ENCODE measurements at places on chromosomes 3 and 15.

DNA sequence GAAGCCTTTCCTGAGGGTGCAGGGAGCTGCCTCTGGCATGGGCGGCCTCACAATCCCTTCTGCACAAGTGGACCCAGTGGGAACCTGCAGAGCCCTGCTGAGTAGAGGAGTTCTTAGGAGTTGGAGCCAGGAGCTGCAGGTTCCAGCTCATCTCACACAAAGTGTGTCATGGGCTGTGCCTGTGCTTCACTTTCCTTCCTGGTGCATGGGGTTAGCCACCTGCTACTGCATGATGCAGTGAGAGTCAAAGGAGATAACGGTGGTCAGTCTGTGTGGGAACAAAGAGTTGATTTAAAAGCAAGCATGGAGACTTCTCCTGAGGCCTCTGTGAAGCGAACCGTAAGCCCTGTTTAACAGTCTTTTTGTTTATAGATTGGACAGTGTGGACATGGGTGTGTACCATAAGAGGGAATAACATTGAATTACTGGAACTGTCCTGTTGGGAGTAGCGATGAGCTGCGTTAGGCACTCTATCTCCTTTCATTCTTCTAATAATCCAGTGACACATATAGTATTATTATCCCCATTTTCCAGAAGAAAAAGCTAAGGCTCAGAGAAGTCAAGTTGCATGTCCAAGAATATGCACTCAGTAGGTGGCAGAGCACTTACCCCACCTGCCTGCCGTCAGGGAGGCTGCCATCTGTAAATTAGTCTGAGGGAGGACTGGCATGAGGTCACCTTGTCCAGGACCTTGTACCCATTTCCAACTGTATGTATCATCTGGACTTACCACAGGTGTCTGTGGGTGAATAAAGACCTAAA, 68.7 kb upstream of the PRR23C start:
- DNase-seq, result no peak

DNA sequence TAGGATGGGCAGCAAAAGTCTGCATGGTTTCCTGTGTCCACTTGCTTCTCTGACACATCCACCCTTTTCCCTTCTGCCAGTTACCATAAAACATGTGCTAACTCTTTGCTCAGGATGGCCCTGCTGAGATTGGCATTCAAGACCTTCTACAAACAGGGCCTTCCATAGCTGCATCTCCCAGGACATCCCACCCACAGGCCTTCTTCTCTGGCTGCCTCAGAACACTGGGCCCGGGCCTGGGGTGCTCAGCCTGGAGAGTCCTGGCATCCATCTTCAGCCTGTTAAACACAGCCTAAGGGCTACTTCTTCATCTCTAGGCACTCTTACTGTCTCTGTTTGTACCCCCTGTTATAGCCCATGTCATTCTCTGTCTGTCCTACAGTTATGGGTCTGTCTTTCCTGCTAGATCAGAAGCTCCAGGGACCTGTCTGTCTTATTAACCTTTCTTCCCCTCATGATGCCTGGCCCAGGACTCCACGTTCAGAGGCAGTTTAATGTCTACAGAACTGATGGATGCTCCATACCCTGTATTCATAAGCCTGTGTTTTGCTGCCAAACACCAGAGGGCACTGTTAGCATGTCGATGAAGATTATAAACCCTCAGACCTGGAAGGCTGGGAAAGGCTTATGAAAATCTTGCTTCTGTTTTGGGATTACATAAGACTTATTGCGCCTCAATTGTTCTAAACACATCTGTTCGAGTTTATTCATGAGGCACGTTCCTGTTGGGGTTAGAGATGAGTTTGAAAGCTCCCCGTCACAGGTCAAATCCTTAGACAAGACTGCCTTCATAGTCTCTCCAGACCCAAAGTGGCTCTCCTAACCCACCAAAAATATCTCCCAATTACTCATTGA, 16.5 kb downstream of the SEMA3G start:
- DNase-seq, result no peak

GRCh38 chr15:23629234-23629805, 18.3 kb downstream of the MAGEL2 start:
- no peak for DNase-seq

DNA sequence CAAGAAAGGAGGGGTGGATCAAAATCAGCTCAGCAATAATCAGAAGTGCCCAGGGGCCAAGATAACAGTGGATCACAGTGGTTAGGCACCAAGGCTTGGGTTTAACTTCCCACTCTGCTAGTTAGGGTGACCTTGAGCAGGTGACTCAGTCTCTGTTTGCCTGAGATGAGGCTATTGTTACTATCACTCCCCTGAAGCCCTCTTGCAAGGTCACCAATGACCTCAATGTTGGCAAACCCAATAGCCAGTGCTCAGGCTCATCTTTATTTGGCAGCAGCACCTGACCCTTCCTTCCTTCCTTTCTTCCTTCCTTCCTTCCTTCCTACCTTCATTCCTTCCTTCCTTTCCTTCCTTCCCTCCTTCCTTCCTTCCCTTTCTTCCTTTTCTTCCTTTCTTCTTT, 102.4 kb upstream of the HACD2 start:
- DNase-seq, result no peak

- DNase-seq, result no peak
Observed at GRCh38 chr3:155739154-155739553, 5.7 kb downstream of the PLCH1 start.

GRCh38 chr3:33355611-33356010, 78.4 kb downstream of the FBXL2 start:
- DNase-seq, result no peak

- DNase-seq, result no peak
Observed at GRCh38 chr15:87047203-87047965, 967.7 kb downstream of the AGBL1 start.

GRCh38 chr3:77125966-77126365, 86.1 kb downstream of the ROBO2 start:
- no peak for DNase-seq

DNA sequence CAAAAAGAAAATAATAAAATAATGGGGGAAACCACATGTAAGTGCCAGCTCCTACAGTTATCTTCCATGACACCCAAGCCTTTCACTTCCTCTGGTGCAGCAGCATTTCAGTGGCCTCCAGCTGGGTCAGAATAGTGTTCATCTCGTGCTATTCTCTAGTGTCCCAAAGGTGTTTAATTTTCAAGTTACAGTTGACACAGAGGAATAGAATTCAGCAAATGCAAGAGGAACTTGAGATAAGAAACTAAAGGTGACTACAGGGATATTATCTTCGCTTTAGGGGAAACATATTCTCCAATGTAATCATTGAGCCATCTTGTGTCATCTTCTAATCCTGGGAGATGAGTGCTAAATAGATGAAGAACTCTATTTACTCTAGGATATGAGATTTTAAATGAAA, 212.8 kb downstream of the EPHA3 start:
- no peak for DNase-seq

DNA sequence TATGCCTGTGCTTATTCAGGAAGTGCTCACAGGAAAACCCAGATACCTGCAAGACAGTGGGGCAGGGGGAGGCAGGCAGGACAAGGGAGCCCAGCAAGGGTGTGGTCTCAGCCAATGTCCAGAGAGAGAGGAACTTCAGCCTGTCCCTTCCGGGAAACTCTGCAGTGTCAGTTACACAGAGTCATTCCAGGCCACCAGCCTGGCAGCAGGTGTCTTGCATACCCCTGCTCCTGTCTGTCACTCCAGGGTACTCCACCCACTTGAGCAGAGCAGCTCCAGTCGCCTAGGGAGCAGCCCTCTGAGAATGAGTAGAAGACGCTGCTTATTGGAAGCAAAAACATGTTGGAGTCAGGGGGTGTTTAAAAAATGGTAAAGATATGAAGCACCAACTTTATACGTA, 431.2 kb upstream of the RGMA start:
- DNase-seq, result no peak

- no peak for DNase-seq
Observed at GRCh38 chr3:71825551-71826283, 40.8 kb upstream of the PROK2 start.

DNA sequence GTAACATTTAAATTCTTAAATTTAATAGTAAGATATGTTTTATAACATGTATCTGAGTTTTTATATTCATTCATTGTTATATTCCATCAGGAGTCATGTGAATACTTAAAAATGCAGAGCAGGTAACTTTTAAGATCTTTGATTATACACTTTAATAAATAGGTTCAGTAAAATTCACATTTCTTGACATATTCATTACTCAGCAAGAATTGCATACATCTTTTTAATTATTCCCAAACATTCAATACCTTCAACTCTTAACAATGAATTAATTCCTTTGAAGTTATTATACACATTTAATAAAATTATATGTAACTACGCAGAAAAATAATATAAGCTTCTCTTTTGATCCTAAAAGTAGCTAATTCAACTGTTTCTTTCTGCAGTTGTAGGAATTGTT, 105.4 kb downstream of the CNTN4 start:
- no peak for DNase-seq

DNA sequence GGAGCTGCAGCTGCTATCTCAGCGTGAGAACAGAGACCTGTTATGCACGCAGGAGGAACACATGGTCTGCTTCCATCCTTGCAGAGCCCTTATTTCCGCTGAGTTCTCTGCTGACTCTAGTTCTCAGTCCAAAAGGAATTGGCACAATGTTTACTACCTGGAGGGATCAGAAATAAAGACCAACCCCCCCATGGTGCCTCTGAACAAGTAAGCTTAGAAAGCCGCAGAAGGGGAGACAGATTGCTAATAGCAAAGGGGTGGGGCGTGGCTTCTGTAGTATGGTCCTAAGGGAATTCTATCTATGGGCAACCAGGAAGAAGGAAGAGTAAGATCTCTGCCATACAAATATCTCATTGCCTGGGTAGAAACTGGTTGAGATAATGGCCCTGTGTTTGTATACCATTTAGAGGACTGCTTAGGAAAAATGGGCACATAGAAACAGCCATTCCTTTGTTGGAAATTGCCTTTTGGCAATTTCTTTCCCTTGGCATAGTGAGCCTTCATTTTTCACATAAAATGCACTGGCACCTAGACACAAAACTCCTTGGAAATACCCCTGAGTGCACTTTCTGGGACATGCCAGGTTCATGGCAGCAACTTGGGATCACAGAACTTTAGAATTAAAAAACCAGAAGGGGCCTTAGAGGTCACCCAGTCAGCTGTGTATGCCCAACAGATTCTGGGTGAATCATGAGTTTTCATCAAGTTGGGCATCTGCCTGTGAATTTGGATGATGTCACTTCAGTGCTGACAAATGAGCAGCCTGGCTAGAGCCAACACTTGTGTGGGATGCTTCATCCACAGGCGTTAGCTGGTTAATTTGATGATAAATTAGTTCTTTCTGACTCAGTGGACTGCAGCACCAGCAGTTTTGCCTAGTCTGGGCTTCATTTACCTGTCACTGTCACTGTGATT, 57.4 kb upstream of the STXBP5L start:
- no peak for DNase-seq

- DNase-seq, result no peak
Observed at GRCh38 chr3:144585408-144585807, 613.8 kb downstream of the DIPK2A start.

DNA sequence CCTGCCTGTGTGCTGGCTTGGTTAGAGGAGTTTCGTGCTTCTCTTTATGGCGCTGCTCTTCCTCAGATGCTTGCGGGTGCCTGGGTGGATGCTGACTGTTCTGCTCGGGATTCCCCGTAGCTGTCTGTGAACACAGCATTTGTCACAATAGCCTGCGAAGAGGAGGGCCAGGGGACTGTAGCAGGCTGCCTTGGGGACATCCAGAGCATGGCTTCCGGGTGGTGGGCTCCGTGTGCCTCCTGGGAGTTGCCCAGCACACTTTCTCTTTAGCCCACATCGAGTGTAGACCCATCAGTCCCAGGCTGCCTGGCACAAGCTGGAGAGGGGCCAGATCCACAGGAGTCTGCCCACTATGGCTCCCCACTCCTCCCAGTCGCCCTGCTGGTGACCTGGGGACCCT, 22.4 kb downstream of the LRRK1 start:
- DNase-seq, result no peak
